ENCODE measurements at places on chromosomes 11 and 22.
A peak's percentile ranks its signal among the peaks of the same experiment; 100 is the strongest.

- DNase-seq: no peak
These were observed 66.6 kb upstream of the RDX start for GRCh38 chr11:110362971-110363509.

GRCh38 chr11:94801866-94802460, 33.8 kb downstream of the AMOTL1 start:
- DNase-seq: no peak

- no peak for DNase-seq
These were observed 56.4 kb upstream of the LMO1 start for GRCh38 chr11:8320076-8320475.

DNA sequence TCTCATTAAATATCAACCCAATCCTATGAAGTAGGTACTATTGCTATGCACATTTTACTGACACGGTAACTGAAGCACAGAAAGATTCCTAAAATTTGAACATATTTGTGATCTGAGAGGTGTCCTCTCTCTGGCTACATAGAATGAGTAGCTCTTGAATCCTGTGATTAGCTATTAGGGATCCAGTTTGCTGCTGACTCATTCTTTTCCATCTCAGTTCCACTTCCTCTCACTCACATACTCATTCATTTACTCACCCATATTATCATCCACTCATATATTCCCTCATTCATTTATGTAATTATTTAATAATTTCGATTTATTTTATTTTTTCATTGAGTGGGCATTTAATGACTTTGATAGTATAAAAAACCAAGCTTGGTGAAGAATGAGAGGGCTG, 42.7 kb downstream of the OR5B17 start:
- DNase-seq: no peak

- DNase-seq: no peak
These were observed 74.7 kb downstream of the MN1 start for GRCh38 chr22:27726686-27727449.

- no peak for DNase-seq
These were observed 11.4 kb downstream of the OR10D3 start for GRCh38 chr11:124194293-124195188.

GRCh38 chr22:35311551-35311999, 11.9 kb downstream of the TOM1 start:
- DNase-seq: no peak

DNA sequence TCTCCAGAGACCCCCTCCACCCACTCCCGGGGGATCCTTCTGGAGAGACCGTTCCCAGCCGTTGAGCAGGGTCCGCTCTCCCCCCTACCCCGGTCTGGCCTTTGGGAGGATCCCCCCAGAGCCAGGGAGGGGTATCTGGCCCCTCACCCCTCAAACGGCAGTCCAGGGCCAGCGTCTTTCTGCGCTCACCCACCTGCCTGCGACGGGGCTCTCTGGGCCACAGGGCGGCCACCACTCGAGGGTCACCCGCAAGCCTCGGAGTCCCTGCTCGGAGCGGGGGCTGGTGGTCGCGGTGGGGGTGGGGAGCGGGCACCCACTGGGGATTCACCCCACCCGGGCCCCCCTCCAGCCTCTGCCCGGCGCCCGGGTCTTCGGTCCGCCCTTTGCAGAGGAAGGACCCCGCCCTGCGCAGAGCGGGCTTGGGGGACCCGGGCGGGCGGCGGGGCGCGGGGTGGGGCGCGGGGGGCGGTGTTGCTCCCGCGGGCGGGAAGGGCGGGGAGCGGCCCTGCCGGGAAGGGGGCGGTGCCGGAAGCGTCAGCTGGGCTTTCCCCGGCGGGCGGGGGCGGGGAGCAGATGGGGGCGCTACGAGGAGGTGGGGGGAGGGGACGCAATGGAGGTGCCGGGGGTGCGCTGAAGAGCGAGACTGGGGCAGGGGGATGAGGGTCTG, 16.6 kb downstream of the CRELD2 start:
- peak; percentile 91 for DNase-seq

DNA sequence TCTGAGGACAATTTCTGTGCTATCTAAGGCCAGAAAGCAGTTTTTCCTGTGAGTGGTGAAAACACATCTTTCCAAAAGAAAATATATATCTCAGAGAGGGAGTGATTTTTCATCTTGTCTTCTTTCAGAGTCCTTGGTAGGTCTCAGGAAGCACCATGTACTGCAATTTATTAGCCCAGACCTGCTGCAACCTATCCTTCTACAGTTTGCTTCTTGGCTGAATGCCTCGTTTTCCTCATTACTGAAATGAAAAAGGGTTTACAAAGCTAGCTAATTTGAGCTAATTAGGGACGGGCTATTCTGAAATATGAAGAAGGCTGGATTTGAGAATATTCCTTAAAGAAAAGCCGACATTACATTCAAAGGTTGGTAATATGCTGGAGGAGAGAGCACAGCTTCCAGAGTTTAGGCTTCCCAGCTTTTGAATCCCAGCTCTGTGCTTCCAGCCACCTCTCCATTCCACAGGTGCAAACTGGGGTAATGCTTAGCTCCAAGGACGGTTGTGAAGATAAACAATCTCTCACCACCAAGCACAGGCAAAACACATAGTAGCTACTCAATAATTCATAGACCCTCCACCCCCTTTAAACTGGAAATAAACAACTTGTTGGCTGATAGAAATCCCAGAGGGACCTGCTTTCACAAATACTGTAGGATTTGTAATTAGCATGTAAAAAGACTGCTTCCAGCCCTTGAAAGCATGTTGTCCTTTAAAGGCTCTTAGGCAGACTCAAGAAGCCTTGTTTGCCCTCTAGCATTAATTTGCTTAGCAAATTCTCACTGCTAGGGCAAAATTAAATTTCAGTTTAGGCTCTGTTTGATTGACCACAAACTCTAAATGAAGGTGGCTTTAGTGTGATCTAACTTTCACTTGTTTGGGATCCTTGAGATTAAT, 24.5 kb upstream of the SESN3 start:
- no peak for DNase-seq
